Calu3 (cell line): ENCODE measurements at places on chromosomes 1 and 21. TPM values are rescaled to one million over a fixed set of nuclear protein-coding genes. Genes with fewer than 3 reads are reported as not detected.

UBASH3A gene
- not detected in 2 replicates for total RNA-seq

TNFRSF4 gene
- not detected in 2 replicates for total RNA-seq

RGS16 gene
- 1.2 and 1.7 TPM in 2 replicates for total RNA-seq

HAPLN2 gene
- 0.27 TPM in 1 of 2 replicates, not detected in the other for total RNA-seq

ELAPOR1 gene
- total RNA-seq = 0.45 TPM in 1 of 2 replicates, not detected in the other

RGS18 gene
- not detected in 2 replicates for total RNA-seq

HMGCS2 gene
- total RNA-seq = not detected in 2 replicates

ODR4 gene
- total RNA-seq = 29.6 and 30.4 TPM in 2 replicates

OLFML3 gene
- total RNA-seq = 0.24 TPM in 1 of 2 replicates, not detected in the other

EXTL1 gene
- total RNA-seq = not detected in 2 replicates
